AG04449 (cell line): ENCODE measurements at places on chromosomes 12 and 14.
A peak's percentile ranks its signal among the peaks of the same experiment; 100 is the strongest.

DNA sequence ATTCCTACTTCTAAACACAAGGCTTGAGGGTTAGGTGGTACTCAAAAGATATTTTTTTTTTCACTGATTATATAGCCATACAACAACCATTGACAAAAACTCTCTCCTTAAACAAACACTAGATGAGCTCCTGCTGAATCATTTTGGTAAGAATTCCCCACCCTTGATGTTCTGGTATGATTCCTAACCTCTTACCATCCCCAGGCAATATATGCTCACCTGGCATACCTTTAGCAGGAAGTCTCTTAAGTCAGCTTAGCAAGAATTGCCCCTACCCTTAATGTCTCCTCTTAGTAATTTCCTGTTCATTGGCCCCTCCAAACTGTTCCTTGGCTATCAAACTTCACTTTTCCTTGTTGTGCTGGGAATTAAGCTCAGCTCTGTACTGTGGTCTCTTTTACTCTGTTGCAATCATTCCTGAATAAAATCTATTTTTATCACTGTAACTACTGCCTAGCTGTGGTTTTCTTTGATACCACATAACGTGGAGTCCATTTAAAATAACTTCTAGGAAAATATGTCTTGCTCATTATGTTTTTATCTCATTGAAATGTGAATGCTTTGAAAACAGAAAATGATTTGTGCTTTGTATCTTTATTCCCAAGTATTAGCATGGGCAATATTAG is 712.6 kb downstream of the SLC16A7 start:
- peak; percentile 26 for DNase-seq

- no peak for DNase-seq
Measured at GRCh38 chr14:69260861-69261564, 1.1 kb downstream of the GALNT16 start.

DNA sequence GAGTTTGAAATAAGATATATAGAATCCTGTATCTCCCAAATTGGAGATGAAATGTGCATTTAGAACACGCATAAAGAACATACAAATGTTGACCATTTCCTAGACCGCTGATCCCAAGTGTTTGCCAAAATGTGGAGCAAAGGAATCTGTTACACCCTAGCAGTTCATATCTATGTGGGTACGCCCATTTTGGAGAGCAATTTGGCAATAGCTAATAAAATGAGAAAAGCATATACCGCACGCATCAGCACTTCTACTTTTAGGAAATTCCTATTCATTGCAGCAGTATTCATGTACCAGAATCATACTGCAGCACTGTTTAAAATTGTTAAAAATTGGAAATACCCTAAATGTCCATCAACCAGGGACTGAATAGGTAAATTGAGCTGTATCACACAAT is 937.8 kb downstream of the BCL11B start:
- DNase-seq: no peak

DNA sequence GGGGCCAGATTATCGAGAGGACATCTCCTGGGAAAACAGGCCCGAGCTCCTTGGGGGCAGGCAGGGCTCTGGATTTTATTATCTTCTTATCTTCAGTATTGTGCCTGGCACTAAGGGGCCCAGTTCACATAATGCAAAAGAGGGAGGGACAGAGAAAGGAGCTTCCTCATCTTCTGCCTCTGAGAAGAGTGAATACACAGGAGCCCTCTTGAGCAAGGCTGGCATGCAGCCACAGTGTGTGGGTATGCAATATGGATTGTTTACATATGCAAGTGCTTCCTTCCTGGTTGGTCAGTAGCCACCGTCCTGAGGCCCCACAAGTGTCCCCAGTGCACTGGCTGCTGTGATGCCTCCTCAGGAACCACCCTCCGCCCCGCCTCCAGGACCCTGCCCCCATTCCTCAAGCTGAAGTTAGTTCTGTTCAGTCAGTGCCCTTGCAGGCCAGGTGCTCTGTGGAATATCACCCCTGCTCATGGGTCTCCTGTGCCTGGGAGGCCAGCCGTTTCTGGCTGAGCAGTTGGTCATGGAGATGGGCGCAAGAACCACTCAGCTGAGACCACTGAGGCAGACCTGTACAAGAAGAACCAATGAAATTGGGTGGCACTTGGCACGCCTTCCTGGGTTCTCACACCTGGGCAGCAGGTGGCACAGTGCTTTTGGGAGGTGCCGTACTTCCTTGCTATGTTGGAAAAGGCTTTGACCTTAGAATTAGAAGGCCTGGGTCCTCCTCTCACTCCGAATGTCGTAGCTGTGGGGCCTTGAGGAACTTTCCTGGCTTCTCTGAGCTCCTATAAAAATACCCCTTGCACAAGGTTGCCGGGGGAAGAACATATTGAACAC is 35.1 kb upstream of the ACTN1 start:
- peak; percentile 44 for DNase-seq

GRCh38 chr12:124577986-124578385 is 10.6 kb upstream of the NCOR2 start:
- no peak for DNase-seq
